ENCODE measurements at places on chromosomes 6 and 20. TPM values are rescaled to one million over a fixed set of nuclear protein-coding genes. Genes with fewer than 3 reads are reported as not detected.

DNA sequence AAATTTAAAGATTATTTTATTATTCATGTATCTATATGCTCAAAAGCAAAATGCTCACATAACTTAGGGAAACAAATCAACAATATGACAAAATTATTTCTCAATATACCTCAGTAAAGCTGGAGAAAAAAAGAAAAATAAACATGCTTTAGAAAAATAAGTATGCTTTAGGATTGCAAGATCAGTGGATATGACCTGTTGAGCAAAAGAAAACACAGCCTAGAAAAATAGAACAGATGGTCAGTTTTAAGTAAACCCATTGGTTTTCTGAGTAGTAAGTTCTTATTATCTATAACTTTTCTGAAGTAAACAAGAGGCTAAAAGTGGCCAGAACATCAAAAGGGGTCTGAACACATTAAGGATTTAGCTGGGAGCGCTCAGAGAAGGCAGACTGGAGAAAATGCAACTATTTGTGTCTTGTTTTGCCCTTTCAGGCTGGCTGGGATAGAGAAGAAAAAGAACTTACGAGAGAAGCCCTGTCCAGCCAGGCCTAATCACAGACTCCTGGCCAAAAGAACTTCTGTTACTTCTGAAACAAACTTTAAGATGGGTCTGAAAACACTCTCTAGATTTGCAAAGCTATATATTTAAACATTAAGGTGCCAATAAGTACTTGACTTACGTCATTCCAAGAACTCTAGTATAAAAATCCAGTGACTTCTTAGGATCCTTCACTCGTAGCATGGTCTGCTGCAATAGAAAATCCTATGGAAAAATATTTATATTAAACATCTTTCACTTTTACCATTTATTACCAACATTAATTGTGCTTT is 16.5 kb downstream of the GLO1 start:
- H3K4me1 ChIP-seq: peaks cover 17% of the 10 kb centered on the region
- no peaks in the 10 kb centered on the region for H3K27me3 ChIP-seq
- no peak overlapping the region for H3K27ac ChIP-seq
- no peak for DNase-seq
- no peaks in the 10 kb centered on the region for H3K36me3 ChIP-seq

DNA sequence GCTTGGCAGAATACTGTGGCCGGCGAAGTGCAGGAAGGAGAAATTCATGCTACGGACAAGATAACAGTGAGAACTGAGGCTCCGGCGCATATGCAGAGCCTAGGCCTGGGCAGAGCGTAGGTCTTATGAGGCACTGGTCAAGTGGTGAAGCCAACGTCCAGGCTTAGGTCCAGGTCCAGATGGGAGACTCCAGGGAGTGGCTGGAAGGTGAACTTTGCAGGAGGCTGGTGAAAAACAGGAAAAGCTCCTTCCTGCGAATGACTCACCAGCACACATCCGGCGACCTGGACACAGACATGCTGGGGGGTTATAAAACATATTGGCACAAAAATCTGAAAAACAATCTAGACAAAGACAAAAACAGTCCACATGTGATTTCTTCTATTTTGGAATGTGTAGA is 15.4 kb downstream of the C6orf141 start:
- DNase-seq: no peak
- H3K27me3 ChIP-seq: no peaks in the 10 kb centered on the region
- H3K4me3 ChIP-seq: no peak overlapping the region
- H3K27ac ChIP-seq: no peak overlapping the region

- H3K27me3 ChIP-seq: no peaks in the 10 kb centered on the region
- H3K27ac ChIP-seq: no peak overlapping the region
- DNase-seq: no peak
- no peaks in the 10 kb centered on the region for H3K4me1 ChIP-seq
- H3K4me3 ChIP-seq: no peak overlapping the region
Measured at GRCh38 chr6:139860203-139860602, 485.8 kb upstream of the CITED2 start.

- no peak for DNase-seq
- H3K27me3 ChIP-seq: no peaks in the 10 kb centered on the region
- H3K4me3 ChIP-seq: no peak overlapping the region
- no peaks in the 10 kb centered on the region for H3K4me1 ChIP-seq
Measured at GRCh38 chr6:138222901-138223546, 4.7 kb upstream of the PBOV1 start.

GRCh38 chr6:63272397-63272796 is 47.4 kb downstream of the LGSN start:
- H3K4me1 ChIP-seq: no peaks in the 10 kb centered on the region
- H3K4me3 ChIP-seq: no peak overlapping the region
- H3K27ac ChIP-seq: no peak overlapping the region
- H3K36me3 ChIP-seq: no peaks in the 10 kb centered on the region

GRCh38 chr6:114039841-114040240 is 68.9 kb upstream of the HDAC2 start:
- H3K4me1 ChIP-seq: no peaks in the 10 kb centered on the region
- H3K27me3 ChIP-seq: no peaks in the 10 kb centered on the region
- no peak overlapping the region for H3K4me3 ChIP-seq
- H3K36me3 ChIP-seq: no peaks in the 10 kb centered on the region
- no peak overlapping the region for H3K27ac ChIP-seq

GRCh38 chr20:48592107-48592940 is 235.5 kb downstream of the PREX1 start:
- no peak for DNase-seq
- H3K27ac ChIP-seq: no peak overlapping the region
- no peaks in the 10 kb centered on the region for H3K4me1 ChIP-seq

DNA sequence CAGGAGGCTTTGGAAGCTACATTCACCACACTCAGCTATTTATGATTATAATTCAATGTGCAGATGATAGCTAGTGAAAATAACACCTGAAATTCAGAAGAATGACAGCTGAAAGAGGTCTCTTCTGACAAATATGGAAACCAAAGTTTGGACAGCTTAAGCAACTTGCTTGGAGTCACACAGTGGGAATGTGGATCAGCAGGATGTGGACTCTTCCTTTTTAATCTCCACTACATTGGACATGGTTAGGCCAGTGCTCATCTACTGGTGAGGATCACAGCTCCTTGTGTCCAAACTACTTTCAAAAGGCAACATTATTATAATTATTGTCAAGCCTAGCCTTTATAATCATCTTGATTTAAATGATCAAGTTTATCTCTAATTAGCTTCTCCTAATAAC is 10.4 kb downstream of the TRAPPC3L start:
- no peak overlapping the region for H3K4me3 ChIP-seq
- H3K36me3 ChIP-seq: no peaks in the 10 kb centered on the region
- H3K4me1 ChIP-seq: no peaks in the 10 kb centered on the region
- no peak overlapping the region for H3K27ac ChIP-seq
- no peaks in the 10 kb centered on the region for H3K27me3 ChIP-seq

- H3K27me3 ChIP-seq: no peaks in the 10 kb centered on the region
- peaks cover 89% of the 10 kb centered on the region for H3K4me1 ChIP-seq
- H3K4me3 ChIP-seq: no peak overlapping the region
- DNase-seq: no peak
- peak overlapping the region; percentile 33 for H3K27ac ChIP-seq
Measured at GRCh38 chr6:119340796-119341487, 8.6 kb downstream of the MAN1A1 start.

DNA sequence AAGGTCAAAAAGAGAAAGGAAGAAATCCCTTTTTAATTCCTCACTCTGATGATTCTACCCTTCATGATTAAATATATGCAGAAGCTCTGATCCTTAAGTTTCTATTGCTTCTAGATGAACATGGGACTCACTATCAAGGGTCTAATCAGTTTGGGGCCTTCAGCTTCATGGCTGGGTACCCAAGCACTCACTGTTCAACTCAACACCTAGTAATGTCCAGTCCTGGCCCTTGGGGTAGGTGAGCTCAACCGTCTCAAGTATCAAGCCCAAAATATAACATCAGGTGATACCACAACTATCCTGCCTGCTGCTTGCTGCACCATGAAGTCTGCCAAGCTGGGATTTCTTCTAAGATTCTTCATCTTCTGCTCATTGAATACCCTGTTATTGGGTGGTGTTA is at the start of gene SPINT4:
SPINT4 (plus strand) TSS at position 301 of the 400 bp plus-strand sequence; CDS start at position 322, 21 bp downstream.
- H3K36me3 ChIP-seq: no peaks in the 10 kb centered on the region
- H3K27ac ChIP-seq: no peak within 1 kb of the TSS
- no peaks in the 10 kb centered on the region for H3K4me1 ChIP-seq
- DNase-seq: no peak
- H3K4me3 ChIP-seq: no peak within 1 kb of the TSS

DNA sequence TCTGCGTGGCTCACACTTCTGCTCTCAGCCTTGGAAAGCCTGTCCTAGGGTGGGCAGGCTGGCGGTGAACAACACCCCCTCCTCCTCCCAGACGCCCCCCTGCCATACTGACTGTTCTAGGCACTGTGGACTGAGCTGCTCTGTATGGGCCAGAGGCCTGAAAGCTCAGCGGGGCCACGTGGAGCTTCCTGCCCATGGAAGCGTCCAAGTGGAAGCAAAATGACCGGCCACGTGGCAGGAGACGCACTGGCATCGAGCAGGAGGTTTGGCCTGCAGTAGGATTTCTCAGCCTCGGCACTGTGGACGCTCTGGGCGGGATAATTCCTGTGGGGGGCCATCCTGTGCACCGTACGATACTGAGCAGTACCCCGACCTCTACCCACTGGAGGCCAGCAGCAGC is 88.7 kb downstream of the GRM4 start:
- no peak overlapping the region for H3K27ac ChIP-seq
- no peaks in the 10 kb centered on the region for H3K36me3 ChIP-seq
- no peak for DNase-seq
- no peak overlapping the region for H3K4me3 ChIP-seq
- no peaks in the 10 kb centered on the region for H3K27me3 ChIP-seq
- peaks cover 19% of the 10 kb centered on the region for H3K4me1 ChIP-seq

GRCh38 chr6:155399062-155399744 is 56.4 kb downstream of the NOX3 start:
- no peak for DNase-seq
- H3K27me3 ChIP-seq: no peaks in the 10 kb centered on the region
- no peaks in the 10 kb centered on the region for H3K36me3 ChIP-seq
- H3K4me3 ChIP-seq: no peak overlapping the region
- no peaks in the 10 kb centered on the region for H3K4me1 ChIP-seq

GRCh38 chr6:34339971-34340370 is 52.5 kb downstream of the NUDT3 start:
- H3K4me3 ChIP-seq: no peak overlapping the region
- no peaks in the 10 kb centered on the region for H3K36me3 ChIP-seq
- H3K27me3 ChIP-seq: no peaks in the 10 kb centered on the region
- H3K4me1 ChIP-seq: peaks cover 54% of the 10 kb centered on the region

GRCh38 chr6:108168090-108168463 is 2.3 kb downstream of the NR2E1 start:
- H3K36me3 ChIP-seq: no peaks in the 10 kb centered on the region
- no peak for DNase-seq
- no peak overlapping the region for H3K27ac ChIP-seq
- peak overlapping the region; percentile 36 for H3K4me3 ChIP-seq

DNA sequence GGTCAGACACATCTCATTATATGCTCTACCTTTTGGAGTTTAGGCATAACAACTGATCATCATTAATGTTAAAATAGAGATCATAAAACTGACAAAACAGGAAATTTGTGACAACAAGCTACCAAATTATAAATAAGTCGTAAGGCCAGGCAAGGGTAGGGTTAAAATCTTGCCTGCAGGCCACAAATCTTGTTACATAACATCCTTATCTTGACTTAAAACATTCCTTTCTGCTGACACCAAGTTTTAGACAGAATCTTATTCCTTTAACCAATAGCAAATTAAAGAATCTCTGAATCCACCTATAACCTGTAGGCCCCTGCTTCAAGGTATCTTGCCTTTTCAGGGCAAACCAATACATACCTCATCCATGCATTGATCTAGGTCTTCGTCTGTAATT is 32.5 kb upstream of the NKAIN2 start:
- no peaks in the 10 kb centered on the region for H3K27me3 ChIP-seq
- H3K4me3 ChIP-seq: no peak overlapping the region
- DNase-seq: no peak

DNA sequence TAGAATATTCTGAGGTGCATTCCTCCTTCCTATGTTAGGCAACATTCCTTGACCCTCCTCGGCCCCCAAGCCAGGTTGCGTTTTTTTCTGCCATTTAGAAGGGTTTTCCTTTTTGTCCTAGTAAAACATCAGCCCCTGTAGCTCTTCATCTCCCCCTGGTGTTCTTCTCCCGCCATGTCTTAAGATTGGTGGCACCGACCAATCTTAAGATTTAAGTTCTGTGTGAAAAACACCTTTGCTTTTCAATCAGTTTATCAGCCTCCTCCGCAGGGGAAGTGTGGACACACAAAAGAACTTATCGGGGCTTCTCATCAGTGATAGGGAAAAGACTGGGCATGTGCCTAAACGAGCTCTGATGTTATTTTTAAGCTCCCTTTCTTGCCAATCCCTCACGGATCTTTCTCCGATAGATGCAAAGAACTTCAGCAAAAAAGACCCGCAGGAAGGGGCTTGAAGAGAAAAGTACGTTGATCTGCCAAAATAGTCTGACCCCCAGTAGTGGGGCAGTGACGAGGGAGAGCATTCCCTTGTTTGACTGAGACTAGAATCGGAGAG is 719 bp upstream of the EDN1 start:
- no peaks in the 10 kb centered on the region for H3K36me3 ChIP-seq
- no peaks in the 10 kb centered on the region for H3K27me3 ChIP-seq
- DNase-seq: no peak
- peaks cover 18% of the 10 kb centered on the region for H3K4me1 ChIP-seq
- peak overlapping the region; percentile 58 for H3K27ac ChIP-seq
- peak overlapping the region; percentile 45 for H3K4me3 ChIP-seq

- H3K27me3 ChIP-seq: no peaks in the 10 kb centered on the region
- H3K36me3 ChIP-seq: no peaks in the 10 kb centered on the region
- no peak overlapping the region for H3K27ac ChIP-seq
- H3K4me1 ChIP-seq: no peaks in the 10 kb centered on the region
- no peak overlapping the region for H3K4me3 ChIP-seq
- DNase-seq: no peak
Measured at GRCh38 chr20:11585752-11586352, 331.8 kb upstream of the BTBD3 start.

GRCh38 chr6:71277926-71278600 is 10.5 kb upstream of the OGFRL1 start:
- H3K27me3 ChIP-seq: no peaks in the 10 kb centered on the region
- no peaks in the 10 kb centered on the region for H3K36me3 ChIP-seq
- no peak overlapping the region for H3K27ac ChIP-seq
- DNase-seq: no peak
- no peaks in the 10 kb centered on the region for H3K4me1 ChIP-seq

- DNase-seq: no peak
- no peak overlapping the region for H3K4me3 ChIP-seq
- peak overlapping the region; percentile 33 for H3K27ac ChIP-seq
- no peaks in the 10 kb centered on the region for H3K27me3 ChIP-seq
- no peaks in the 10 kb centered on the region for H3K36me3 ChIP-seq
Measured at GRCh38 chr6:6881438-6882225, 226.1 kb upstream of the RREB1 start.

RIMS4 gene
- total RNA-seq: 6.4 TPM

BANF2 gene
- not detected for total RNA-seq

NRM gene
- total RNA-seq: 6.1 TPM

EPPIN gene
- total RNA-seq: not detected

RAB32 gene
- 26.8 TPM for total RNA-seq

ASXL1 gene
- 97.5 TPM for total RNA-seq

PRDM13 gene
- total RNA-seq: not detected

STMN3 gene
- total RNA-seq: 14.7 TPM

MANEA gene
- total RNA-seq: 5.9 TPM

PBOV1 gene
- total RNA-seq: not detected

Data from vagina (tissue), 2 donors.